ENCODE measurements at places on chromosomes 4 and X.

- no peak for ATAC-seq
Measured at GRCh38 chrX:135454816-135455215, 33.1 kb downstream of the SMIM10L2A start.

DNA sequence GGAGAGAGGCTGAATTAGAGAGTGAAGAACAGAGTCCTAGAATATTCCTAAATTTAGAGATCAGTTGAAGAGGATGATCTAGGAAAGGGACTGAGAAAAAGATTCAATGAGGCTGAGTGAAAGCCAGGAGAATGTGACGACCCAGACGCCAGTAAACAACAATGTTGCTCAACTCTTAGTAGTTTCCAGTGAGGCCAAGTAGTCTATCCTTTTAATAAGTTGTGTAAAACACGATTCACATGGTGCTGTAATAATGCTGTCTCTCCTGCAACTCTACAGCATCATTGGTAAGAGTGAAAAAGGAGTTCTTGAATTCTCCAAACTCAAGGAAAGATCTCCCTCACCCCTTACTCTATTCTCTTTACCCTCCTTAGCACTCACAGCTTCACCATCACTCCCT lies 140.3 kb downstream of the CFAP299 start:
- ATAC-seq: no peak

DNA sequence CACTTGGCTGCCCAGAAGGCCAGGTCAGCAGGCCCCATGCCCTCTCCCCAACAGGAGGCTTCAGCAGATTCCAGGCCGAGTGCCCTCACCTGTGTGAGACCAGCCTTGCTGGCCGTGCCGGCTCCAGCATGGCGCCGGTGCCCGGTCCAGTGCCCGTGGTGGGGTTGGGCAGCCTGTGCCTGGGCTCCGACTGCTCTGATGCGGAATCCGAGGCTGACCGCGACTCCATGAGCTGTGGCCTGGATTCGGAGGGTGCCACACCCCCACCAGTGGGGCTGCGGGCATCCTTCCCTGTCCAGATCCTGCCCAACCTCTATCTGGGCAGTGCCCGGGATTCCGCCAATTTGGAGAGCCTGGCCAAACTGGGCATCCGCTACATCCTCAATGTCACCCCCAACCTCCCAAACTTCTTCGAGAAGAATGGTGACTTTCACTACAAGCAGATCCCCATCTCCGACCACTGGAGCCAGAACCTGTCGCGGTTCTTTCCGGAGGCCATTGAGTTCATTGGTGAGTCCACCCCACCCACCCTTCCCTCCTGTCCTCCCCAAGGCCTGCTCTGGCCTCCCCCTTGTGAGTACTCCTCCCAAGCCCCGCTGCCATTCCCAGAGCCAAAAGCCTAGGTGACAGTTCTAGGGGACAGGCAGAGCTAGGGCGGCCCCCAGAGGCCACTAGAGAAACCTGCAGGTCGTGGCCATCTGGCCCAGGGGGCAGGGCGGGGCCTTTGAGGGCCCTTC lies 2.3 kb downstream of the DUSP9 start:
- peak; percentile 82 for ATAC-seq

DNA sequence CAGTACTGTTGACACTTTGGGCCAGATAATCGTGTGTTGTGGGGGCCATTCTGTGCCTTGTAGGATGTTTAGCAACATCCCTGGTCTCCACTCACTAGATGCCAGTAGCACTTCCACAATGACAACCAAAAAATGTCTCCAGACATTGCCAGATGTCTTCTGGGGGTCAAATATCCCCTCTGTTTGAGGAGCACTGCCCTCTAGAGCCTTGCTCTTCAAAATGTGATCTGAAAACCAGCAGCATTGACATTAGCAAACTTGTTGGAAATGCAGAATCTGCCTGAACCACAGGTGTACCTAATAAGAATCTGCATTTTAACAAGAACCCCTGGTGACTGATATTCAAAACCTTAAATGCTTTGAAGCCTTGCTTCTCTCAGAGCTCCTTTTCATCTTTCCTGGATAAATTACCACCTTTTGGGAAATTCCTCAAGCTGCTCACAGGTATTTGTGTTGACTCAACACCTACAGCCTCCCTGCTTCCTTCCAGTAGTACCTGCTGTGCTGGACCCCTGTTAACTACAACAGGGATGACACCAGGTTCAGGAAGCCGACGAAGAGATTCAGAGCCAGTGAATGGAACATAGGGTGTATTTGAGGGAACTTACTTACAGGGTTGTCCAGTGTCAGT lies 459.0 kb upstream of the NR3C2 start:
- ATAC-seq: no peak

DNA sequence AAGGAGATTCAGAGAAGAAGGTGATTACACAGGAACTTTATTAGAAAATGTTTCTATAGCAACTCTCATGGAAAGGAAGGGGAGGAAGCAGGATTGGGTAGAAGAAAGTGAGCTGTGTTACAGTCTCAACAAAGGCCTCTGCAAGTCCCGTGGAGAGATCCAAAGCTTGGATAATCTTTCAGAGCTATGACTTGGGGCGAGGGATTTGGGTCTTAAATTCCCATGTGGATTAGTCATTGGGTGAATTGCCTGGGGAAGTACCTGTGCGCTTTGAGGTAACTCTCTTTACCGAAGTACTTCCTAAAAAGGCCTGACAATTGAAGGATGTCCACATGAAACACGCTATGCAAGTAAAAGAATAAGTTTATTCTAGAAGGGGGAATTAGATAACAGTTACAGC lies 133.8 kb upstream of the ANKRD50 start:
- ATAC-seq: no peak

DNA sequence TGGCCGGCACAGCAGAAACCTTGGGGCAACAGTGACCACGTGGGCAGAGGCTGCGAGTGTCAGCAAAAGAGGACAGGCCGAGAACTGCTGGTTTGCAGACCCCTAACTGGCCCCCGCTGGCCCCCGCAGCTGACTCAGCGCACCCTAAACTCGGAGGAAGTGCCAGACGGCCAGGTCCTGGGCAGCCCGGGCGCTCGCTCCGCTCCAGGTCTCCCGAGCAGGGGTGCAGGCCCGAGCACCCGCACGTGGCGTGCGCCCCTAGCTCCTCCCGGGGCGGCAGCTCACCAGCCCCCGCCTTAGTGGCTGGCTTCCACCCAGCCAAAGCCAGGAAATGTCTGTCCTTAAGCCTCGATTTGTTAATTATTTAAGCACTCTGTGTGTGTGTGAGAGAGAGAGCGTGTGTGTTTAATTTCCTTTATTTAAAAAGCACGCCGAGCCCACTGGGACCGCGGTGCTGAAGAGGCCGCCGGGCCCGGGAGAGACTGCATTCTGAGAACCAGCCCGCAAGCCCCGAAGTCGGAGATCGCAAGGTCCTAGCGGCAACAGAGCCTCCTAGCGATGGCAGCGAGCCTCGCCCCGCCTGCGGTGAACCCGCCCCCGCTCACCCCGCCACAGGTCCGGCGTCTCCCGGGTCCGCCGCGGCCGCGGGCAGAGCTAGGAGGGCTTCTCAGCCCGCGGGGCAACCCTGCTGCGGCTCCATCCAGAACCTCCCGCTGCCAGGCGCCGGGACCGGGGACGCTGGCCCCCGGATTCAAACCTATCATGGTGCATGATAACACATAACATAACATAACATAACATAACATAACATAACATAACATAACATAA lies 45.9 kb upstream of the CDKN2AIP start:
- ATAC-seq: peak; percentile 99

- no peak for ATAC-seq
Measured at GRCh38 chr4:79661196-79661595, 253.2 kb upstream of the GK2 start.

GRCh38 chr4:42015438-42015837 lies 25.1 kb downstream of the SLC30A9 start:
- no peak for ATAC-seq
